ENCODE measurements at places on chromosomes 7 and 10.

- DNase-seq, result no peak
Observed at GRCh38 chr7:107384025-107384424, 85.8 kb upstream of the GPR22 start.

GRCh38 chr10:127833804-127834203, 58.9 kb downstream of the CLRN3 start:
- no peak for DNase-seq

GRCh38 chr10:122475591-122476332, 14.4 kb downstream of the HTRA1 start:
- DNase-seq, result no peak

- DNase-seq, result no peak
Observed at GRCh38 chr7:90824386-90825307, 228.5 kb downstream of the CDK14 start.

DNA sequence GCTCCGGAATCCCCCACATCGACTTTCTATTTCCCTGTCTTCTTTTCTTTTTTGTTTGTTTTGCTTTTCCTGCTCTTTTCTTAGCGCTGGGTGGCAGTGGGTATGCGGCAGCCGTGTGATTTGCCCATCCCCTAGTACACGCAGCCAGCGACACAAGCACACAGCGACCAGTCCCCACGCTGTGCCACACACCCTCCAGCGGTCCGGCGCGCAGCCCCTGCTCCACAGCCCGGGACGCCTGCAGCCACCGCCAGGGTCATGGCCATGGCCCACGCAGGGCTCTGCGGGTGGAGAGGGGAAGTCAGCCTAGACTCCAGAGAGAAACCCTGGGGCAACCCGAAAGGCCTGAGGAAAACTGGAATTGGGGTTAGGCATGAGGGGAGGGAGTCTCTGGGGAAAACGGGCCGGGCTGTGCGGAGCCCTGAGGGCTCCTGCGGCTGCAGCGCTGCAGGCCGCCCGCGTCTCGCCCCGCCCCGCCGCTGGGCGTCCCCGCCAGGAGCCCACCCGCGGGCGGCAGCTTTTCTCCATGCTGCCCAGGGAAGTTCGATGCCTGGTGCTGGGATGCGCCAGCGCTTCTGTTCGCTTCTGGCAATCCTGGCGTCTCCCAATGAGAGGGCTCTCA, 2.5 kb downstream of the CHRM2 start:
- DNase-seq, result no peak

DNA sequence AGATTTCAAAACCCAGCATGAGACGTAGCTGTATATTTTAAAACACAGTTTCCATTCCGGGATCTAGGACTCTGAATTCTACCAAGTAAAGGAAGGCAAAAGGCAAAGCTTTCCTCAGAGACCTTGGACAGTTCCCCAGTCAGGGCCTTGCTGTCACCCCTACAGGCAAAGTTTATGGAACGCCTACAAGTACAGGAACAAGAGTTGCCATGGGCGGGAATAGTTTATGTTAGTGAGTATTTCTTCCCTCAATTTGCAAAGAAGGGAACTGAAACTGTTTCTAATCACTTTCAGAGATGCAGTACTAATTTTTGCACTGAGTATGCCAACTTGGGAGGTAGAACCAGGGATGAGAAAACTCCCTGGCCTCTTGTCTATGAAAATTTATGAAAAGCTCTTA, 68.2 kb upstream of the LRGUK start:
- no peak for DNase-seq

GRCh38 chr10:93458821-93459257, 23.3 kb downstream of the MYOF start:
- no peak for DNase-seq

GRCh38 chr7:26398756-26399509, 107.3 kb downstream of the SNX10 start:
- DNase-seq, result peak; percentile 60

- DNase-seq, result no peak
Observed at GRCh38 chr7:18144166-18144565, 116.5 kb upstream of the PRPS1L1 start.

DNA sequence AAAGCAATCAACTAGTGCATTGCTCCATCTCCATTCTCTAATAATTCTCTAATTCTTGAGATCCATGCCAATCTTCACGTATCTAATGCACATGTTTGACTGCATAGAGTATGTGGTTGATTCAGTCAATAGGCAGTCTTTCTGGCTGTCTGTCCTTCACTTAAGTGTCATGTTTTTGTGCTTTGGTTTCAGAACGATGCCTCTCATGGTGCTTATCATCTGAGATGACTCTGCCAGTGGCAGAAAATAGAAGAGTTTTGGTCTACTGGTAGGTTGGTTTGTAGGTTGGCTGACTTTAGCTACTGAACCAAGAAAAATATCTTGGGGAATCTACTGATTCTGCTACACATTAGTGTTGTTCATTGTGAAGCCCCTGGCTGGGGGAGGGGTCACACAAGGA, 364.2 kb downstream of the SFMBT2 start:
- no peak for DNase-seq

Measured in midbrain (tissue), 1 donor.